ENCODE measurements at places on chromosomes 7 and 10. TPM values are rescaled to one million over a fixed set of nuclear protein-coding genes. Genes with fewer than 3 reads are reported as not detected.

- no peak for DNase-seq
Observed at GRCh38 chr7:51118628-51119027, 198.0 kb downstream of the COBL start.

Gene CPA5
- not detected for total RNA-seq

Gene UPK3B
- total RNA-seq, result 1.1 TPM

DNA sequence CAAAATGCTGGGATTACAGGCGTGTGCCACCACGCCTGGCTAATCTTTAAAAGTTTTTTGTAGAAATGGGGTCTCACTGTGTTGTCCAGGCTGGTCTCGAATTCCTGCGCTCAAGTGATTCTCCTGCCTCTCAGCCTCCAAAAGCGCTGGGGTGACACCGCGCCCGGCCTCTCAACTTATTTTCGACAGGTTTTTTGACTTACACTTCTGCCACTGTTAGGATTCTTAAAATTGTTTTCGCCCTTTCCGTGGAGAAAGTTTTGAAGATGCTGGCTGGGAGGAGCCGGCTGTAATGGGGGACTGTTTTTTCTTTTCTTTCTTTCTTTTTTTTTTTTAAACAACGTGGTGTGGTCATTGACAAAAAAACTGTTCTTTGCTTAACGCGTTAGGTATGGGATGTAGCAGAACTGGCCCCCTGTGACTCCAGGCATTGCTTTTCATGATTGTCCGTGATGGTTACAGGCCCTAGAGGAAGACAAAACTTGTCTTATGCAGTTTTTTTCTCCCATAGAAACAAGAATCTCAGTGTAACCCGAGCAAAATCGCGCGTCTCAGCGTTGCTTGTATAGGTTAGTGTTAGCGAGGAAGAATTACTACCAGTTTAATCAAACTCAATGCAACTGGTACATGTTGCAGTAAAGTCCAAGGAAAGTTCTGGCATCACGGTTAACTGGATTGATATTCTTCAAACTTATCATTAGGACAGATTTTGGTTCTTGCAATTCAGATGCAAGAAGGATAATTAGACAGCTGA is 72.2 kb downstream of the DAGLB start:
- DNase-seq, result no peak

GRCh38 chr7:55028011-55028410 is 9.2 kb downstream of the EGFR start:
- DNase-seq, result no peak

DNA sequence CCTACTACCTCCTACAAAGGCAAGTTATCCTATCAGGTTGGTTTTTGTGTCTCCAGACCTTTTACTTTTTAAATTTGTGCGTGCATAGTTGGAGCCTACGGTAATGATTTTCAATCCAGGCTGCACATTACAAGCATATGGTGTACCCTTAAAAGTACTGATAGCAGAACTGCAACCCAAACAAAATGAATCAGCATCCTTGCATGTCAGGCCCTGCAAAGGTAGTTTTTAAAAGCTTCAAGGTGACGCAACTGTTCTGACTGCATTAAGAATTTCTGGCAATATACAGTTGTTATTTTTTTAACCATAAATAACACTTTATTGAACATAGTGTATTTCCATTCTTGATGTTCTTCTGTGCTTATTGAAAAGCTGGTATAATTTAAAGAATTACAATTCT is 28.9 kb downstream of the GNAT3 start:
- DNase-seq, result no peak

DNA sequence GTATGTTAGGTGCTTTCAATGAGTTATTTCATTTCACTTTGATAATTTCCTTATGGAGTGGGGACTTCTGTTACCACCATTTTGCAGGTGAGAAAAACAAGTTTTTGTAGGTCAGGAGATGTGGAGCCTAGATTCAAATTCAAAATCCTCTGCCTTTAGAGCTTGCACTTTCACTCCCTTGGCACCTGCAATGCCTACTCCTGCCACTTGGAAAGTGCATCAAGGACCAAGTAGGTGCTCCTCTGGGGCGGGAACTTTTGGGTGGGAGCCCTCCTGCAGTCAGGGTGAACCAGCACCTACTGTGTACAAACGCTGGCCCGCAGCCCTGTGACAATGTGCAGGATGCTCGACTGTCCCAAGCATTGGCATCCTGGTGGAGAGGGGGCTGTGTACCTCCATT is 199.0 kb downstream of the EMX2 start:
- no peak for DNase-seq

GRCh38 chr7:94333810-94334209 is 60.9 kb upstream of the COL1A2 start:
- no peak for DNase-seq

GRCh38 chr7:155291045-155291530 is 6.6 kb upstream of the INSIG1 start:
- no peak for DNase-seq

Gene FKBP6
- total RNA-seq, result not detected

DNA sequence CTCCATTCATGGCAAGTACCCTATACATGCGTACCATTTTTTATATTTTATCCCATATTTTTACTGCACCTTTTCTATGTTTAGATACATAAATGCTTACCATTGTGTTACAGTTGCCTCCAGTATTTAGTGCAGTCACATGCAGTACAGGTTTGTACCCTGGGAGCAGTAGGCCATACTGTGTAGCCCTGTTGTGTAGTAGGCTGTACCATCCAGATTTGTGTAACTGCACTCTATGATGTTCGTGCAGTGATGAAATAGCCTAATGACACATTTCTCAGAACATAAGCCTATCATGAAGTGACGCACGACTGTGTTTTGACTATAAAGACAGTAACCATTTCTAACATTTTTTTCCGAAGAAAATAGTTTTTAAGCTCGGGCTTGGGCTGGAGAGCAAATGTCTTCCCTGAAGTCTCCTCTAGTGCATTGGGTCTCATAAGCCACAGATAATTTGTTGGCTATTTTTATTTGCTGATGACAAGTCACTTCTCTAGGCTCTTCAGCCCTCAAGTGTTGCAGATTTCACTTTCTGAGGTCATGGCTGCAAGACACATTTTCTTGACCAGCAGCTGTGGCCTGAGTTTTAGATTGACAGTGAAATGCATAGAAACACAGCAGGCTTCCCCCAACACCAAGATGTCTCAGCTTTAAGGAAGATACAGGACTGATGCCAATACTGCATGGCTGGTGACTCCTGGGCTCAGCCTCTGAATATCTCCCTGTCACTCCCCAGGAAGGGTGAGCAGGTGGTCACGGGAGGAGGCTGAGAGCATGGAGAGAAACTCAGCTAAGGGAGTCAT is 26.9 kb downstream of the EPDR1 start:
- no peak for DNase-seq
